ENCODE measurements at places on chromosomes 2 and 18. TPM values are rescaled to one million over a fixed set of nuclear protein-coding genes. Genes with fewer than 3 reads are reported as not detected.
A peak's percentile ranks its signal among the peaks of the same experiment; 100 is the strongest.

- no peak for DNase-seq
Measured at GRCh38 chr2:25379535-25379934, 37.8 kb upstream of the DNMT3A start.

DNA sequence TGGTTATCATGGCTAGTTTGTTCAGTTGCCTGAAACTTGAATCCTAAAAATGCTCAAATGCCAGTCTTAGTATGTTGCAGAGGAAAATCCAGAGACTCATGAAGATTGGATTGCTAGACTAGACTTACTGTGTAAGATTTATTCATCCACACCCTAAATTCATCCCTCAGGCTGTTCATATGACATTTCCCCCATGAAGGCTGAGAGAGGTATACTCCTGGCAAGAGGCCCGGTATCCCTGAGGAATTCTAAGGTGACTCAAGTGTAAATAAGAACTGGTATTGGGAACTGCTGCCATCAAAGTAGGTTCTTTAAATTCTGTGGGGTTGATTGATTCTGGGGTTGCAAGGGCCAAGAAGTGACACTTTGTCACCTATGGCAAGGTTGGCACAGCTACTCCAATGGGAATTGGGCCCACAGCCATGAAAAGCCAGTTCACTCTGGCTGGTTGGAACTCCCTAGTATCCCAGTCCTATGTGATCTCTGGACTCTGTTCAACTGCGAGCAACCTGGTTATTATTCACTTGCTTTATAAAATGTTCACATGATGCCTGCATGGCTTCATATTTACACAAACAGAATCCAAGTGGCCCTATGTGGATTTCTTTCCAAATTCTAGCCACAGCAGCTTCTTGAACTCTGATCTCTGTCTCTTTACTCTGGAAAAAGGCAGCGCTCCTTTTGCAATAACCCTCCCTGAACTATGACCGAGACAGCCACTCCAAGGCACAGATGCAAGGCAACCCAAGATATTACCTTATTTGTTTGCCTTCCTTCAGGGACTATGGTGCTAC, 429.1 kb downstream of the CBLN2 start:
- DNase-seq = no peak

- peak; percentile 94 for DNase-seq
Measured at GRCh38 chr2:1685957-1686783, 58.1 kb downstream of the PXDN start.

- no peak for DNase-seq
Measured at GRCh38 chr2:233140077-233140585, 80.0 kb downstream of the INPP5D start.

- no peak for DNase-seq
Measured at GRCh38 chr2:68548396-68548795, 81.0 kb downstream of the APLF start.

- DNase-seq = peak; percentile 58
Measured at GRCh38 chr2:6917071-6917760, at the start of gene RNF144A. TSS of gene RNF144A (plus strand) at chr2:6917412. CDS start at chr2:6996927, 79,515 bp downstream.

DNA sequence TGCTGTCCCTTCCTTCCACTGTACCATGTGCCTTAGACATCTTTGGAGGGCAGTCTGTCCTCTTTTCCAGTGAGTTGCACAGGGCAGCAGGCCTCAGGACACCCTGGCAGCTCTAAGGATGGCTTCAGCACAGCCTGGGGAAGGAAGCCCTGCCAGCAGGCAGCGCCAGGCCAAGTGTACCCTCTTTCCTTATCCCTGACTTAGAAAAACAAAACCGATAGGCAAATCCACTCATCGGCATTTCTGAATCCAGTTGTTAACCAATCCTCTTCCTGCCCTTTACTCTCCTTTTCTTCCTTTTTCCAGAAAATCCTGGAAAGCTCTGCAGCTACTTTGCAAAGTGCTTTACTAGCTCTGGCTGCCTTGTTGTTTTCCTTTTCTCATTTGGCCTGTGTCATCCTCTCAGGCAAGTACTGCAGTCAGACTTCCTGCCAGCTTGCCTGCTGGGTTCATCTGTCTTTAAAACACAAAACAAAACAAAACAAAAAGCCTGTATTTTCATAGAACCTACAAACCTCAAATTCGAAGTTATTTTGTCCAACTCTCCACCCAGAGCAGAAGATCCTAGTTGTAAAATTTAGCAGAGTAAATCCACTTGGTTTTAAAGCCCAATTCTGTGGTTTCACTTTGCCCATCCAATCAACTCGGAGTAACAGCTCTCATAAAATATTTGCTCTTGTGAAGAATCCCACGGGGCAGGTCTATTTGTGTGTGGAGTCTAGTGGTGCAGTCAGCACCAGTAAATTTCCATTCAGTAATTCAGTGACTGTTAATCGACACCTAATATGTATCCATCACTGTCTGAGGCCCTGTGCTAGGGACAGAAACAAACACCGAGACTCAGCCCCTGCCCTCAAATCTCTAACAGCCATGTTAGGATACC, 45.2 kb downstream of the PCBP1 start:
- DNase-seq = peak; percentile 63

GRCh38 chr18:57954935-57955334, 89.1 kb upstream of the NEDD4L start:
- no peak for DNase-seq

GRCh38 chr2:101300836-101301235, 7.7 kb downstream of the RNF149 start:
- no peak for DNase-seq

GRCh38 chr2:63819765-63820717, 21.7 kb upstream of the UGP2 start:
- DNase-seq = no peak

GRCh38 chr2:118078734-118079133, 9.5 kb upstream of the INSIG2 start:
- no peak for DNase-seq

DNA sequence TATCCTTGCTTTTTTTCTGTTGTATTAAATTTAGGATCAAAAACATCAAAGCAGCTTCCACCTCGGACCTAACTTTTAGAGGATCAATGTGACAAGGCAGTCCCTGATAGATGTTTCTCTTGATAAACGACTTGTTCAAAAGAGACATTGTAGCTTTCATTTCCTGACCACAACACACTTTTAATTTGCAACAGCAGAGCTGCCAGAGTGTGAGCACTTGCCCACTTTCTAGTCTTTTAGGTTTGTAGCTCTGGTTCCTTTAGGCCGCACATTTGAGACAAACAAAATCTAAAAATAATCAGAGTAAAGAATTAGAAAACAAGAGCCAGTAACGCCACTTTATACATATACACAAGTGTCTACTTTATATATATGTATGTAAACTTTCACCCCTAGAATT, 3.1 kb downstream of the FIGN start:
- DNase-seq = peak; percentile 60

GRCh38 chr2:130976591-130977237, 116.5 kb downstream of the FAM168B start:
- DNase-seq = no peak

- no peak for DNase-seq
Measured at GRCh38 chr2:161243905-161244304, 64.3 kb upstream of the PSMD14 start.

- no peak for DNase-seq
Measured at GRCh38 chr2:79000008-79000576, 25.4 kb upstream of the REG3G start.

DNA sequence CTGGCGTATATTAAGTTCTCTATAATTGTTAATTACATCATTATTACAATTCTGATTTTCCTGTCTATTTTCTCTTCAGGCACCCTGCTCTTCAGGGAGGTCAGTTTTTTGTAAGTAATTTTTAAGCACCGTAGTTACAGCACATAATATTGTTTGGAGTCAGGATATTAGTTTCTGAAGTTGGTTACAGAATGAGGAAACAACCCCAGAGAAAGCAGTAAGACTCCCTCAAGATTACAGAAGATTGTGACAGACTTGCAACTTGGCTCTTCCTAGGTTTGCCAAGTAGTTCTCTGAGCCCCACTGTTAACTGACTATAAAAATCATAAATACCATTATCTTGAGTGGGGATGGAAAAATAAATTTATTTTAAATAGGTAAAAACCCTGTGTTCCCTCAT, 921 bp downstream of the RPE start:
- no peak for DNase-seq

DNA sequence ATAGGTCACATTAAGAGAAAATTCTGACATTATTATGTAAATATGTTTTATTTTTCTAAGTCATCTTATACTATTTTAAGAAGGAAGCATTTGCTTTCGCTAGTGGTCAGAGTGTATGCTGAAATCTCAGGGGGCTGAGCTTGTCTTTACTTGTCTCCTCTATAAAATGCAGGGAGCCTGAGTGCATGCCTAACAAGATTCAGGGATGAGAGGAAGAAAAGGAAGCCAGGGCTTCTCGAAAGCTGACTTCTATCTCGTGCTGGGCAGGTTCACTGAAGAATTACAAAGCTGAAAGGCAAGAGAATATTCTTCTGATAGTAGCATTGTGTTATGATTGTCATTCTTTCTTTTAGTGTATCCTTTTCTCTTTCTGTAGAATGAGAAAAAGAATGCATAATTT, 467.4 kb downstream of the SOX11 start:
- DNase-seq = no peak

- no peak for DNase-seq
Measured at GRCh38 chr2:150872756-150873395, 385.4 kb upstream of the RND3 start.

DNA sequence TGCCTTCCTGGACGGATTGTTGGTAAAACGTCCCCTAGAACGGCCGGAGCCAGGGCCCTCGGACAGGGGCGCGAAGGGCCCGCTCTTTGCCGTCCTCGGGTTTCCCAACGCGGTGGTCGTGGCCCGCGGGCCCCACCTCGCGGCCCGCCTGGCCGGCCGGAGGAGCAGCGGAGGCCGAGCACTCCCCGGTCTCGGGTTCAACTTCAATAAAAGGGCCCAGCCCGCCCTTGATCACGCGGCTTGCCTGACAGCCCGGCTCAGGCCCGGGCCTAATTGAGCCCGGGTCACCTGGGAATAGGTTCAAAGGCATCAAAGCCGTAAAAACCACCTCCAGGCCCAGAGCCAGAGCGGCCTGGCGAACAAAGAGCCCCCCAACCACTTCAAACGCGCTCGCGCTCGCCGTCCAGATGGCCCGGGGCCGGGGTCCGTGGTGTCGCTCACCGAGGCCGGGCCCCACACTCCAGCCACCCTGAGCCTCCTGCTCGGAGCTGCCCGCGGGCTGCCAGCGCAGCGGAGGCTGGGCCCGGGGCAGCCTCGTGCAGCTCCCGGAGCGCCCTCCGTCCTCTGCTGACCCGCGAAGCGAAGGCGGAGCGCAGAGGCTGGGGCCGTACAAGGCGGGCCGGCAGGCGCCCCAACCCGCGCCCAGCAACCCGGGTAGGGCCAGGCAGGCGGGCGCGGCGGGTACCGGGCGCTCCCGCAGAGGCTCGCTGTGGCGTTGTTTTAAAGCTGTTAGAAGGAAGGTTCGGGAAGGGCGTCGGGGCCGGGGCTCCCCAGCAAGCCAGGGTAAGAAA, 1.1 kb upstream of the TWIST2 start:
- DNase-seq = peak; percentile 44

GRCh38 chr18:43606795-43607194, 329.5 kb upstream of the SYT4 start:
- DNase-seq = no peak

- no peak for DNase-seq
Measured at GRCh38 chr2:105032476-105032875, 5.4 kb upstream of the MRPS9 start.

DNA sequence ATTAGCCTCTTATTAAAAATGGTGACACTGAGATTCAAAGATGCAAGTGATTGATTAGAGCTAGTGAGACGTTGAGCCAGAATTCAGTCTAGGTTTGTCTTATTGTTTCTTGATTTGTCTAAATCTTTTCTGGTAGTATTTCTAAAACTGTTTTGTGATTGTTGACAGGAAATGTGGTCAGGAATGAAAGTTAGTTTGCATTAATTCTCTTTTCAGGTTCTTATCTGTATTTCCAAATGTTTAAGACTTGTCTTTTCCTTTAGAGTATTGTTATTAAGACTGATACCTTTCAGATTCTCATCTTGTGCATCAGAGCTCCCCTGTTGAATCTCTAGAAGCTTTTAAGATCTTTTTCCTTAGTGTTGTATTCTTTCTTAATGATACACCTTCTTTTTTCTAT, 89.3 kb downstream of the MBD5 start:
- DNase-seq = no peak

GRCh38 chr2:130899306-130899705, 62.6 kb downstream of the ARHGEF4 start:
- DNase-seq = no peak

GRCh38 chr2:143603035-143603655, 473.9 kb downstream of the ARHGAP15 start:
- DNase-seq = peak; percentile 37

DNA sequence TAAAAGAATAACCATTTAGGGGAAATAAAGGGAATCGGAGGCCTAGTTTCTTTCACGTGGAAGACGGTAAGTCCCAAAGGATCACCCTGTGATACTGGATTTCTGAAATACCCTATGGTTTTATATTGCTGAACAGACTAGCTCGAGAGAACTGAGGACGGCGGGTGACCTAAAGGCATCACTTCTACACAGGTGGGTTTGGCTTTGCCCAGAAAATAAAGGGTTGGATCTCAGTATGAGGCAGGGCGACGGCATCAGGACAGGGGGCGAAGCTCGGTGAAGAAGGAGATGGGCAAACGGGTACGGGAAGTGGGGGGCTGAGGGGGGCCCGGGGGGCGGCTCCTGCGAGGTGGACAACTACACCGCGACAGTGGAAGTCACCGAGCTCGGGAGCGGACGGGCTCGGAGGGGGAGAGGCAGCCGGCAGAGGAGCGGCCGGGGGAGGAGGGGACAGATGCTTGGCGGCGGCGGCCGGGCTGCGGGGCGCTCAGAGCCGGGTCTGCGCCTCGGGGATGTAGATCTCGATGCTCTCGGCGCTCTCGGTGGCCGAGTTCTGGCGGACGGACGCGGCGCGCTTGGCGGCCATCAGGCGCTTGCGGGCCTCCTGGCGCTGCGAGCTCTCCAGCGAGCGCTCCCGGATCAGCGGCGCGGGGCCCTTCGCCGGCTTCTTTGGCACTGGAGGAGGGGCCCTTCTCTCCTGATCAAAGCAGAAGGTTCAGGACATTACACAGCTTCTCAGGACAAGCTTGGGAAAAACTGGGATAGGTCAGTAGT, 48.9 kb downstream of the TGIF1 start:
- no peak for DNase-seq

GRCh38 chr18:2444201-2444875, 127.0 kb downstream of the METTL4 start:
- no peak for DNase-seq

GRCh38 chr18:55073834-55074233, 114.6 kb upstream of the CCDC68 start:
- no peak for DNase-seq

DNA sequence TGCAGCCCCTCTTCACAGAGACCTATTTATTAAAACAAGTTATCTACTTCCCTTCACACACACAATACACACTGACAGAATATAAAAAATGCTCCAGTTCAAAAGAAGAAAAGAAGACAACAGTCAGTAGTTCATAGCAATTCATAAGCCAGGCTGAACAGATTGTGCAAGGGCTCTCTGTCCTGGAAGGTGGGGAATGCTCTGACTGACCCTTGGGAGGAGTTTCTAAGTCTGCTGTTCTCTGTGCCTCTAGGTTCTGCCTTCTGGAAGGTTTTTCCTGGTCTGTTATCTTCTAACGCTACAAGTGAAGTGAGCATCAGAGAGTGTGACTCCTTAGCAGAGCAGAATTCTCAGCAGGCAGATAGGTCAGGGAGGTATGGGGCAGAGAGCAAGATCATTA, 35.7 kb downstream of the SP3 start:
- DNase-seq = no peak

DYSF gene
- total RNA-seq = 1.2 TPM

FOXI3 gene
- not detected for total RNA-seq

CNGA3 gene
- not detected for total RNA-seq

LOXL3 gene
- total RNA-seq = 93.6 TPM

CLEC4F gene
- not detected for total RNA-seq

SLC30A3 gene
- total RNA-seq = not detected

UGT1A10 gene
- total RNA-seq = not detected

VAMP5 gene
- 25.7 TPM for total RNA-seq

CCDC150 gene
- 13.6 TPM for total RNA-seq

CD207 gene
- total RNA-seq = not detected

DOK6 gene
- total RNA-seq = not detected
